ENCODE measurements at places on chromosomes 3 and 15.

DNA sequence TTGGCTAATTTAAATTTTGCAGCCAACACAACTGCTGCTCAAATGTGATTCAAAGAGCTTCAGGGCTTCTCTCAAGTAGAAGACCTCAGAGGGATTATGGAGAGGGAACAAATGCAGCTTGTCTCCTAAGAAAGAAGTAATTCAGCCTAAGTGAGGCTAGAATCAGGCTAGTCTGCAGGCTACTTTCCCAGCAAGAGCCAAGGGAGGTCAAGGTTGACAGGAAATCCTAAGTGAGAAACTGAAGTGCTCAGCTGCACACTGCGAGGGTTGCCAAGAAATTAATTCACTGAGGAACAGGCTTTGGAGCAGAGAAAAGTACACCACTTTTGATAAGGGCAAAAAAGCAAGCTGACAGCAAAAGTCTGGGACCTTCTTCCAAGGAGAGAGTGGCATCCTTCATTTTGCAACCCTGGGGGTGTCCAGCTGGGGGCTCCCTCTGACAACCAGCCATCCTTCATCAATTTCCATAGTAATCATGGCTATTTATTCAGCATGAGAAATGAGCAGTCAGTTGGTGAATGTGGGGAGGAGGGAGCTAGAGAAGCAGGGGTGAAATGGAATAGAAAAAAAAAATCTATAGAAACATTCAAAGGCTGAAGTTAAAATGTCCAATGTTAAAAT, 646.4 kb upstream of the ADAMTS9 start:
- DNase-seq, result no peak

- DNase-seq, result no peak
Measured at GRCh38 chr3:134325061-134325705, 49.1 kb downstream of the AMOTL2 start.

- no peak for DNase-seq
Measured at GRCh38 chr15:75449585-75450306, 1.7 kb downstream of the SIN3A start.

- no peak for DNase-seq
Measured at GRCh38 chr3:154955907-154956533, 124.1 kb upstream of the MME start.

DNA sequence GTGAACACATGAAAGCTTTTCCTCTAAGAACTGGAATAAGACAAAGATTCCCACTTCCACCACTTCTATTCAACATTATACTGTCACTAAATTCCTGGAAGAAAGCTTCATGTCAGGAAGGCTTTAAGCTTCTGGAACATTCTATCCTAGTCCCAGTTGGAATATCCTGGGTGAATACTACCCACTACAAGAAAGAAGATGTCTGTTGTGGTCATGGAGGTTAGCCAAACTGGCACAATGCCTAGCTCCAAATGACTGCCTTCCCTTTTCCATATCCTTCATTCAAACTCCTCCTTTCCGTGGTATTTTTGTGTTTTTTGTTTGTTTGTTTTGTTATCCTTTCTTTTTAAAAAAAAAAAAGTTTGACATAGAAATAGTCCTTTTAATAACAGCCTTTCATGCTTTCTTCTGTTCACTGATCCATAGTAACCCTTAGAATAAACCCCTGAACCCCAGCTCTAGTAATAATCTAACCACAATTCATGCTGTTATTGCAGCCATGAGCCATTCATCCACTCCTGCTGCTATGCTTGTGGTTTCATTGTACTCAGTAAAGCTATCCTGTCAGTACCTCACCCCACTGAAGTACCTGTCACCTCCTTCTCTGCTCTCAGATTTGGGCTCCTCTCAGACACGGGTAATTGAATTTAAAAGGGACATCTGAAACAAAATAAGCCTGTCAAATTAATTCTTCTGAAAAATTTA, 447.5 kb downstream of the IGSF11 start:
- no peak for DNase-seq

DNA sequence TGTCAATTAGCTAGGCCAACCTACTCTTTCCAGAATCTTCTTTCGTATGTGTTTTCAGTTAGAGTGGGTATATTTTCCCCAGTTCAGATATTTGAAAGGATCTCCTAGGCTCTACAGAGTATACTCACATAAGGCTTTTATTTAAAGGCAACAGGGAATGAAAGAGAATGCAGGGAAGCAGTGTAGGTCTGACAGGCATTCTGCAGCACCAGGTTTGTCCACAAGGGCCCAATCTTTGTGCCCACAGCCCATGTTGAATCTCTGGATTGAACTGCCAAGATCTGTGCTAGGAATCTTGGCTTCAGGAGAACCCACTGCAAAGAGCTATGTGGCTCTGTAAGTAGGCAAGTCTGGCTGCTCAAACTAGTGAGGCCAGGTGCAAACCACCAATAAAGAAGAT, 24.2 kb upstream of the GALNT15 start:
- no peak for DNase-seq

DNA sequence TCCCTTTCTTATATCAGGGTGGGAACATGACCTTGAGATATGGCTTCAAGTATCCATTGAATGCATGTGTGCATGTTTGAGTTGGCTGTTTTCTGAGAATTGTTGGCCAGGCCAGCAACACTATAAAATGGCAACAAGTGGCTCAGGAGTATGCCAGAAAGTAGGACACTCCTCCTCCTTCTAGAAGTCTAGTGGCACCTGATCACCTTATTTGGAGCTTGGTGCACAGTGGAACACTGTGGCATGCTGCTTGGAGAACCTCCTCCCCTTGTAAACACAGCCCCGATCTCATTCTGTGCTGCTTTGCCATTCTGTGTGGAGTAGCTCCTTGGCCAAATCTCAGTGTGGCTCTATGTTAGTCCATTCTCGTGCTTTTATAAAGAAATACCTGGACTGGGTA, 114.8 kb upstream of the NDN start:
- DNase-seq, result no peak

DNA sequence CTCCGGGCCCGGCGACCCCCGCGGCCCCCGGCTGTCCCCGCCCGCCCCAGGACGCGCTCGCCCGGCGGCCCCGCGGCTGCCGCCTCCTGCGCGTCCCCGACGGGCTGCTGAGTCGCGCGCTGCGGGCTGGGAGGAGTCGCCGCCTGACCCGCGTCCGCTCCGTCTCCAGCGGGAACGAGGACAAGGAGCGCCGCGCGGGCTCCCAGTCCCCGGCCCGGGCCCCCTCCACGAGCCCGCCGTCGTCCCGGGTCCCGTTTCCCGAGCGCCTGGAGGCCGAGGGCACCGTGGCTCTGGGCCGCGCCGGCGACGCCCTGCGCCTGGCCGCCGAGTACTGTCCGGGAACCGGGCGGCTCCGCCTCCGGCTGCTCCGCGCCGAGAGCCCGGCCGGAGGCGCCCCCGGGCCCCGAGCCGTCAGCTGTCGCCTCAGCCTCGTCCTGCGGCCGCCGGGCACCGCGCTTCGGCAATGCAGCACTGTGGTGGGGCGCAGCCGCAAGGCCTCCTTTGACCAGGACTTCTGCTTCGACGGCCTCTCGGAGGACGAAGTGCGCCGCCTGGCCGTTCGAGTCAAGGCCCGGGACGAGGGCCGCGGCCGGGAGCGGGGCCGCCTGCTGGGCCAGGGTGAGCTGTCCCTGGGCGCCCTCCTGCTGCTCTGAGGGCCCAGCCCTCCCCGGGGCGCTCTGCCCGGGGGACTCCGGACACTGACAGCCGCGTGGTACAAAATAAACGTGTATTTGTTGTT, 1.5 kb downstream of the C2CD4A start:
- no peak for DNase-seq
